ENCODE measurements at places on chromosomes 7 and 10. TPM values are rescaled to one million over a fixed set of nuclear protein-coding genes. Genes with fewer than 3 reads are reported as not detected.

GRCh38 chr7:7869036-7869435 is 99.6 kb upstream of the GLCCI1 start:
- DNase-seq, result no peak

DNA sequence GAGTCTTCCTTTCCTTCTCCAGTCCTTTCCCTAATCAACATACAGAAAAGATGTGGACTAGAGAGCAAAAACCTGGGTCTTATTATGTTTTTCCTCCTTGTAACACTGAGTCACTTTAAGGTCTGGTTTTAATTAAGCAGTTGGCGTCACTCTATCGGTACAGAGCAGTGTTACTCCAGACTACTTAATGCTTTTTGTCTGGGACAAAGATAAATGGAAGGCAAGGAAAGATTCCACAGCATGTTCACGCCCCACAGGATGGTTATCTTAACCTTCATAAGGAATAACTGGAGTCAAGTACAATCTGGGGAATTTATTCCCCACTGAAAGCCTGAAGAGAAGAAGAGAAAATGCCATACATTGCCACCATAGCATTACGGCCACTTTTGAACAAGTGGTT is 145.7 kb downstream of the ELAPOR2 start:
- no peak for DNase-seq

DNA sequence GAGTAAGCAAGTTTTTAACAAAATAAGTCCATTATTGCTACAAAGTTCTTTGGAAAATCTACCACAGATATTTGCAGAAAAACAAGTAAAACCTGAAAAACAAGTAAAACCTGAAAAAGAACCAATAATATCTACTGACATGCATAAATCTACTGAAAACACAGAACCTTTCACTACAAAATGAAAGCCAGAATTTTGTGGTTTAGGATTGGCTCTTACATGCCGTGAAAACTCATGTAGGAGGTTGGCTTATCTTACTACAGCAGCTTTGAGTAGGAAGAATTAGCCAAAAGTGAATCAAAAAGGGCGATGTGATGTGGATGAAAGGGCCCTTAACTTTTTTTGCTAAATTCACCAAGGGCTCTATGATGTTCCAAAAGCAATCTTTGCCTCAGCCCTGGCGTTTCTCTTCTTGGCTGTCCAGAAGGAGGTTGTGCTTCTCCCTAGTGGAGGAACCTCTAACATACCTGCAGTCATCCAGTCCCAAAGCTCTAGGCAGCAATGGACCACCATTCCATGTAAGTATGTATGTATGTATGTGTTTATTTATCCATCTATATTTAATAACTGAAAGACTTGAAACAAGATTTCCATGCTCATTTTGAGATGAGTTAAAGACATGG is 93.5 kb upstream of the ZNF804B start:
- DNase-seq, result no peak

DNA sequence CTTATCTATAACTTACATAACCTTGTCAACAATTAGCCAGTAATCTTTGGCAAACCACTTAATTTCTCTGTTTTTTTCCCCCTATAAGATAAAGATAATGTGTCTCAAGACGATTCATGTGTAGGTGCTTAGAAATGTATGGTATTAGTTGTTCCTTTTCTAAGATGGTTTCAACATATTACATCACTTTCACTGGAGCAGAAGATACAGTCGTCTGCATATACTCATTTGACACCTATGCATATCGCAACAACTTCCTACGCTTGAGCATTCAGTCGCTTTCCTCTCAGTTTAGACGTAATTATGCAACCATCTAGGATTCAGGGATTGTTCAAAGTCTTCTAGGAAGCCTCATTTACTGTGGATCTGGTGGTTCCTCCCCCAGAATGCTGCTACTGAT is 396.7 kb downstream of the PHTF2 start:
- no peak for DNase-seq

DNA sequence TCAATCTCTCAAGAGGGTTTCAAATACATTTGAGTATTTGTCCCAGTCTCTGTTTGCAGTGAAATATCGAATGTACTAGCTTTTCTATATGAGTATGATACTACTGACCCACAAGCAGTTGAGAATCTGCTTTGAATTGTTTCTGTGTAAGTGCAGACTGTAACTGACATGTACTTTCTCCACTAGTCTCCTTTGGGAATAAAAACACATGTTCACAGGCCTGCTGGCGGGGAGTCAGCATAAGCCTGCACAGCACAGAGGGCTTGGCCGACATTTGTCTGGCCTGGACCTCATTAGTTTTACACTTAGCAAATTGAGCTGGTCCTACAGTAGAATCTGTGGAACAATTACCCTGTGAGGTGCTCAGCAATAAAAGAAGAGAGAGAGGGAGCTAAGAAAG is 72.6 kb downstream of the ITGB8 start:
- no peak for DNase-seq

DNA sequence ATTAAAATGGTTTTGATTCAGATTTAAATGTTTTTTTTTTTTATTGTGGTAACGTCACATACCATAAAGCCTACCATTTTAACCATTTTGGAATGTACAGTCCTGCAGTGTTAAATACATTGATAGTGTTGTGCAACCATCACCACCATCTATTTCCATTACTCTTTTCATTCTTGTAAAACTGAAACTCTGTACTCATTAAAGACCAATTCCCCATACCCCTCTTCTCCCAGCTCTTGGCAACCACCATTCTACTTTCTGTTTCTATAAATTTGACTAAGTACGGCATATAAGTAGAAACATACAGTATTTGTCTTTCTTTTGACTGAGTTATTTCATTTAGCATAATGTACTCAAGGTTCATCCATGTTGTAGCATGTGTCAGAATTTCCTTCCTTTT is 96.2 kb downstream of the EXOC4 start:
- no peak for DNase-seq

DNA sequence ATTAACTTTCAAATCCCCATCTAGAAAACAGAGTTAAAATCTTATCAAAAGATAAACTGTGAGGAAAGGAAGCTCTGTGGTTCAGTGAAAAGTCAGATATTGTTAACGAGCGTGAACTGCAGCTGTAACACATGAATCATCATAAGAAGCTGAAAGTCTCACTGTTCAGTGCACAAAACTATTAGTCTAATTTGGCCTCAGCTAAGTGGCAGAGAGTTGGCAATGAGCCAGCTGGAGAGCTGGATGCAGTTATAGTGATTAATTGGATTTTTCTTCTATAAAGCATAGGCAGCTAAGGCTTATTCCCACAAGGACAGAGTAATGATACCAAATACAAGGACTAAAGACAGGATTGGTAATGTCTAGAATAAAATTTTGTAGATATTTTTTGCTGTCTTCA is 101.1 kb upstream of the ABCB5 start:
- no peak for DNase-seq

DNA sequence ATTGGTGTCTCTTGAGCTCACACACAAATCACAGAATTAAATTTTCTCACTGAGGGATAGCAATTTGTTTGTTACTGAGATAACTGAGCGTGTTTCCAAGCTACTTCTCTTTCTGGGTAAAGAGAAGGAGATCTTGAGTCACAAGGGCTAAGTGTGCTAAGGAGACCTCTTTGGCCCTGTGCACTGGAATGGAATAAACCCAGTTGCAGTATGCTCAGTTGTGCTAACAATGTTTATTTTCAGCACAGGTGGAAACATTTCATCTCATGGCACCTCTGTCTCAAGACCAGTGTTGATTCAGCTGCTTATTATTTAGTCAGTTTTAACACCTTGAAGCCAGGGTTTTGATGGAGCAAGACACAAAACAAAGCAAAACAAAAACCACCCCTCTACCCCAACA is 22.5 kb upstream of the UBE2H start:
- DNase-seq, result no peak

- DNase-seq, result no peak
These were observed 179.0 kb downstream of the DGKI start for GRCh38 chr7:137667633-137668387.

DNA sequence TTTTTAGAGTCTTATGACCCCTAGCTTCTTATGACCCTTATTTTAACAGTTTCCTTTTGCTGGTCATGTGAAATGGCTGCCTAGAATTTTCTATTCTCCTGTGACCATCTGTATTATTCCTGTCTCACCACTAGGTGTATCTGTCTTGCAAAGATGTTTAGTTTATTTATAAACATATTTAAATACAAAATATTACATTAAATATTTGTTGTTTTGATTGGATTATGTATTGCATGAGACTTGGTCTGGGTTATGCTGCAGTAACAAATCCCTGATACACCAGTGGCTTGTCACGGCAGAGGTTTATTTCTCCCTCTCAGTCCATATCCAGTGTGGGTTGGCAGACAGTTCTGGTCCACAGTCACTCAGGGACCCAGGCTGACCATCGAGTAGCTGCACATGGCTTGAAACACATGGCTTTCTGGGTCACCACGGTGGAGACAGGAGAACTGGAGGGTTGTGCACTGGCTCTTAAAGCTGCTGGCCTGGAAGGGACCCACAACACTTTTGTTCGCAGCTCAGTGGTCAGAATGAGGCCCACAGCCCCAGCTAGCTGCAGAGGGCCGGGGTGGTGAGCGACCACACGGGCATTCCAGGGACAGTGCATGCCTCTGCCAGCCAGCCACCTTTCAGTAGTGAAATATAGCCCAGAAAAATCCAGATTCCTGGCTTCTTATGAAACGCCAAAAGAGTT is 7.4 kb downstream of the RASSF4 start:
- DNase-seq, result no peak

- no peak for DNase-seq
These were observed 126.0 kb downstream of the SGMS1 start for GRCh38 chr10:50497758-50498157.

GRCh38 chr7:105007298-105007697 is 6.7 kb upstream of the KMT2E start:
- no peak for DNase-seq

DNA sequence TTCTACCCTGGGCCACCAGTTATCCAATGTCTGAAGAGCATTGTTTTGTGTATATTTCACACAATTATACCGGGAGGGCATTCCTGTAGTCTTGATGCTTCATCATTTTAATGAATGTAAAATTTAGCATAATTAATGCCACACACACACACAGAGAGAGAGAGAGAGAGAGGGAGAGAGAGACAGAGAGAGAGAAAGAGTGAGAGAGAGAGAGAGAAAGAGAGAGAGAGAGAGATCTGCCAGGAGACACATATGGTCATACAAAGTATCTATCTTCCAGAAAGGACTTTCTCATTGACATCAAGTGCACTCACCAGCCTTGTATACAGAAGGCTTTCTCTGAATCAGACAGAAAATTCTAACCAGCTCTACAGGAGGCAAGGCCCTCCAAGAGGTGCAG is 72.3 kb downstream of the KLF6 start:
- no peak for DNase-seq

DNA sequence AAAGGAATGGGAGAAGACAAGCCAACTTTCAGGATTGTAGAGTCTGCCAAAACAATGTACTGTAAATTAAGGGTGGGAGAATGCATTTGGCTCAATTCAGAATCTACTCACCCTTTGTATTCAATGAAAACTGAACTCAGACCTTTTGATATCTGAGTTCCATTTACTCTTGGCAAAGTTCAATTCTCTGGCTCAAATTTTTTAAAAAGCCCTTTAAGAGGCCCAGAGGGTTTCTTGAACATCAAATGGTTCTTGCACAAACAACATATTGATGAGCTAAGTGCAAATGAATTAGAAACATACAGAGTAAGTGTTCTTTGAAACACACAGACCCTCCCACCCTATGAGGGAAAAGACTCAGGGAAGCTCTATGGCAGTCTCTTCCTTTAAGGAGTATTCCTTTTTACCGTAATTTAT is 5.2 kb upstream of the XPNPEP1 start:
- DNase-seq, result no peak

GRCh38 chr7:25863729-25864110 is 288.3 kb upstream of the NFE2L3 start:
- no peak for DNase-seq

GRCh38 chr10:70850097-70850496 is 34.3 kb downstream of the SGPL1 start:
- no peak for DNase-seq

DNA sequence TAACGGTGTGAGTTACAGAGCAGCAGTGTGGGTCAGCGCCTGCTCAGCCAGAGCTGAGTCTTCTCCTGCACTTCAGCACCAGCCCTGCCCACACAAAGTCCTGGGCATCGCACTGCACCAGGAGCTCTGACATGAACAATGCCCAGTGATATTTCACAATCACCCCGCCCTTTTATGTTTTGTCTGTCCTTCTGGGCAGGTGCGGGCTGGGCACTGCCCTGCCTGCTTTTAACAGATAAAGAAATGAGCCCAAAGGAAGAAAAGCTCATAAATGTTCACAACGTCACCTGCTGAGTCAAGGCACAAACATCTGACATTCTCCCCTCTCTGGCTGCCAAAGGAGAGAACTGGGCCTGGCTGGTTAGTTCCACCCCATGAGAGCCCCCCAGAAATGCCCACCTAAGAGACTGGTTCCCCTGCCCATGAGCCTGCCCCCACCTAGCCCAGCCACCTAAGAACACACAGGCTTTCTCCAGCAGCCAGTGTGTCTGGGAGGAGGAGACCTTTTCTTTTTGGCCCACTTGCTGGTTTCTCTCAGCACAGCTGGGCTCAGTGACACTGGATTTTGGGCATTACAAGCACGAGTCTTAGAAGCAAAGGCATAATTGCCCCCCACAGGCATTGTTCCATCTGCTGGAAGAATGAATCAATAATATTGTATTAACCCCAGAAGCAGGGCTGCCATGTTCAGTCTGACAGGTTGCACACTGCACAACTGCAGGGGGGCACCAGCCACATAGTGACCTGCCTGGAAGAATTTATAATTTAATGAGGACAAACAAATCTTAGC is 22.3 kb downstream of the CALML3 start:
- no peak for DNase-seq

- DNase-seq, result no peak
These were observed 161.4 kb downstream of the TFEC start for GRCh38 chr7:115869190-115869589.

GRCh38 chr7:36272567-36273269 is 116.9 kb upstream of the ANLN start:
- DNase-seq, result no peak

DNA sequence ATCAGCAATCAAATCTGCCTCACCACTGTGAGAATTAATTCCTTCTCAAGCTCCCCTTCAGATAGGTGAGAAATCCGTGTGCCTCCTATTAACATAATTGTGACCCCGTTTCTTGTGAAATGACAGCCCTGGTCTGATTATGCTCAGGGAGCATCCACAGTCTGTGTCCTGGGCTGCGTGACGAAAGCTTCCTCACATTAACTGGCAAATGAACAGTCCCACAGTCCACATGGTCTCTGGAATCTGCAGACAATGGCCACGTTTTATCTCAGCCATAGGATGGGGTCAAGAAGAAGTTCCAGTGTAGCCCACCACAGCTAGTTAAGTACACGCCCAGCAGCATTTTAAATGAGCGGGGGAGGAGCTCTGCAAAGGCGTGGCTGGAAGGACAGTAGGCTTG is 229.2 kb downstream of the RPS24 start:
- no peak for DNase-seq

GRCh38 chr10:5904227-5904626 is 14.2 kb downstream of the FBH1 start:
- no peak for DNase-seq

- DNase-seq, result no peak
These were observed 52.8 kb downstream of the NRF1 start for GRCh38 chr7:129664029-129665012.

The ASIC3 gene
- not detected for polyA plus RNA-seq

The PRSS37 gene
- polyA plus RNA-seq, result not detected

The USP6NL gene
- 4.2 TPM for polyA plus RNA-seq

The SHH gene
- polyA plus RNA-seq, result not detected

The ABCA13 gene
- not detected for polyA plus RNA-seq

The CCDC126 gene
- 11.7 TPM for polyA plus RNA-seq

The BAIAP2L1 gene
- polyA plus RNA-seq, result 0.85 TPM

The H2BK1 gene
- polyA plus RNA-seq, result not detected

The CLCN1 gene
- polyA plus RNA-seq, result not detected

The HOXA5 gene
- polyA plus RNA-seq, result not detected

The LIPM gene
- not detected for polyA plus RNA-seq

The LRMDA gene
- polyA plus RNA-seq, result not detected

The LAMB1 gene
- polyA plus RNA-seq, result 0.77 TPM

Measured in naive thymus-derived CD8-positive, alpha-beta T cell (primary cell).